Fibroblast of pulmonary artery (primary cell): ENCODE measurements at places on chromosomes 5 and 9.

GRCh38 chr5:142857405-142857804 lies 87.2 kb downstream of the ARHGAP26 start:
- no peak for DNase-seq

- DNase-seq = peak; percentile 77
These were observed 174.6 kb upstream of the IL12B start for GRCh38 chr5:159504857-159505304.

DNA sequence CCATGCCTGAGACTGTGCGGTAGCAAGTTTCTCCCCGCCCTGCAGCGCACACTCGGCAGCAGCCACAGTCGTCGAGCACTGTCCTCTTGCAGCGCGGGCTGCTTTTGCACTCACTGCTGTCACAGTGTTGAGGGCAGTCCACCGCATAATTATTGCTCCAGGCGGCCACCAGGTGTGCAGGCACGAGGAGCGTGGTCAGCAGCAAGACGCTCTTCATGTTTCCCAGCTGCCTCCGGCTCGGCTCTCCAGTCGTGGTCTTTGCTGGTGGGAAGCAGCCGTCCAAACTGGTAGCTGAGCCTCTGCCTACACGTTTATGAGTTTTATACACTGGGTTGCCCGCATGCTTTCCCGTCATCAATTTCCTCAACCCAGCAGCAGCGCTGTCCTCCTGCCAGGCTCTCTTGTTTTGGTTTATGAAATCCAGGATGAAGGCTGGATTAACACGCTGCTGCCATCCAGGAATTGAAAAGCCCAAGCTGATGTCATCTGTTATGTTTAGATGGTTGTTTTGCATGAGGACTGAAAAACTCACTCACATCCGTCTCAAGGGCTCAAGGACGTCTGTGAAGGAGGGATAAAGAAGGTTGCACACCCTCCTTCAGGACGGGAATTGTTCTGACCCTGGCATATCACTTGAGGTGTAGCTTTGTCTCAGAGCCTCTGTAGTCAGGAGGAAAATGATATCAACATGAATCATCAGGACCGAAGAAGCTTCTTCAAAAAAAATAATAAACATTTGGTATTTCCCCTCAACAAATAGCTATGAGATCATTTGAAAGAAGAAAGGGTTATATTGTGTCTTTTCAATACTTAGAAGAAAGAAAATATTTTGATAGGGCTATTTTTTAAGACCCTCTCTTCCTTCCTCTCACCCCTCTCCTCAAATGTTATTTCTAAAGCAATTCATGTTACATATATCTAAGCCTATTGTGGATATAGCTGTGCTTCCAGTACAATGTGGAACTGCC lies at the start of gene ESM1:
ESM1 (minus strand) TSS at position 293 of the 968 bp plus-strand sequence; CDS start at position 217, 76 bp downstream.
- DNase-seq = peak; percentile 77

DNA sequence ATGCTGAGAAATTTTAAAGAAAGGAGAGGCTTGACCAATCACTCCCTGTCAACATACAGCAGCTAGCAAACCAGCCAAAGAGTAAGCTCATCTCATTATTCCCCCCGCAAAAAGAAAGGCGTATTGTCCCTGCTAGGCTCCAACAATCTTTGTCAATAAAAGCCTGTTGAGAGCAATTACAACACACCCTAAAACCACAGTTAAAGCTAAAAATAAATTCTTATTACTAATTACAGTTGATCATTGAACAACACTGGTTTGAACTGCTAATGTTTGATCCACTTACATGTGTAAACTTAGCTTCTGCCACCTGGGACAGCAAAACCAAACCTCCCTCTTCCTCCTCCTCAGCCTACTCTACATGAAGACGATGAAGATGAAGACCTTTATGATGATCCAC lies 151.2 kb downstream of the TSSK1B start:
- DNase-seq = no peak

GRCh38 chr9:94250456-94250855 lies 8.6 kb upstream of the ZNF169 start:
- DNase-seq = no peak

DNA sequence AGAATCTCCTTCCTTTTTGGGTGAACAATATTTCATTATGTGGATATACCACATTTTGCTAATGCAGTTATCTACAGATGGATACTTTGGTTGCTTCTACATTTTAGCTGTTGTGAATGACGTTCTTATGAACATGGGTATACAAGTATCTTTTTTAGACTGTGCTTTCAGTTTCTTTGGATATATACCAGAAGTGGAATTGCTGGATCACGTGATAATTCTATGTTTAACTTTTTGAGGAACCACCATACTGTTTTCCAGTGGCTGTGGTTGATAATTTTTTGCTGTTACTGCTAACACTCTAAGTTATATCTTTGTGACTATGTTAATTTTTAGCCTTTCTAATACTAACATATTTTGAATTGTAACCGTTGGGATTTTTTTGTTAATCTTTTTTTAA lies 12.5 kb downstream of the WDR70 start:
- no peak for DNase-seq

DNA sequence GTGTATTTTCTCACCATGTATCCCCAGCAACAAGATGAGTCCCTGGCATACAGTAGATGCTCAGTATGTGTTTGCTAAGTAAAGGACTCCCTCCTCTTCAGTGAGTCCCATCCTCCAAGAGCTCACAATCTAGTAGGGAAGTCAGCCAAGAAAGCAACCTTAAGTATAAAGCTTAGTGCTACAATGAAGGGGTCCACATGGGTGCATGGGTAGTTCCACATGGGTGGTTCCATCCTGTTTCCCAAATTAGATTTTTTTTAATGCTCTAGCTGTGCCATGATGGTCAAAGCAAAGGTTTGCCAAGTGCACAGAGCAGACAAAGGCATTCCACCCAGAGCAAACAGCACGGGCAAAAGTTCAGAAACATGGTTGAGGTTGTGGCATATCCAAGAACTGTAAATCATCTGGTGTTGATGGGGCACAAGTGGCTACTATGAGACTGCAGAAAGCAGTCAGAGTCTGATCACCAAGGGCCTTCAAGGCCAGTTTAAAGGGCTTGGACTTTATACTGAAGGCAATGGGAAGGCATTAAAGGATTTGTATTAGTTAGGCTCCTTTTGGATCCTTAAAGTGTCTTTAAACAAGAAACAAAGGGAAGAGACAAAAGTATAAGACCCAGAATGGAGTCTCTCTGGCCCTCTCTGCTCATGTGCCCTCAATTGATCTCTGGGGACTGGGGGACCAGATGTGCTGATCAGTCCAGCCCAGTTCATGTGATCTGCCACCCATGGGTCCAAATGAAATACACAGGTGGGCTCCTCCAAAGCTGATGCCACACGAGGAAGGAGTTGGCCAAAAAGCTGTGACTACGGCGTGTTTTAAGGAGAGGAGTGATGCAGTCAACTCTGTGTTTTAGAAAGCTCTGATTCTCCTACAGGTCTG lies 9.0 kb upstream of the CPLX2 start:
- no peak for DNase-seq

DNA sequence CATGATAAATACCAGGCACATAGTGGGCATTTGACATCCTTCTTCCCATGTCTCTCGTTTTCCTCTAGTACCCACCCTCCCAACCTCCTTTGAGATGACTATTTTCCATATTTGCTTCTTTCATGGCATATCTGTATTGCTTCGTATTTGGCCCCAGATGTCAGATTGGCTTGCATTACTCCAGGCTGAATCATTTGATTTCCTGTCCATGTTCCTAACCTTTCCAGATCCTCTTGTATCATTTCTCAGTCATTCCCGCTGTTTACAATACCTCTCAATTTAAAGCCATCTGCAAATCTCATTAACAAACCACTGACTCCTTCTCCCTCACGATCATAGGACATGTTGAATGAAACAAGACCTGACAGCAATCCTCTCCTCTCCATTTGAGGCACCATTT lies 19.9 kb downstream of the MTX3 start:
- peak; percentile 59 for DNase-seq

- DNase-seq = no peak
These were observed 328 bp downstream of the NDST1 start for GRCh38 chr5:150508277-150508640.

DNA sequence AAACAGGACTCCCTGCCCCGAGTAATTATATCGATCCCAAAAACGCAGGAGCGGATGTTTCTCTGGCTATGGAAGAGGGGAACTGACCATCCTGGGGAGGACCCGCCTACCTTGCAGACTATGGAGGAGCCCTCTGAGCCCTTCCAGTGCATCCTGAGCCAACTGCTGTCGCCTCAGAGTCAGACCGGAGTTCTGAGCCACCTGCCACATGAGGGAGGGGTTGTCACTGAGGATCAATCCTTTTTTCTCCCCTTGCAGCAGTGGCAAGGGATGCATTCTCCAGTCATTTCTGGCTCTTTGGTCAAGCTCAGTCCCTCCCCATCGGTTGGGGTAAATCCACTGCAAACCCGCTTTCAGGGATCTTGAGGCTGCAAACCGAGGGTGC lies 709 bp downstream of the FANCG start:
- no peak for DNase-seq

GRCh38 chr5:77560677-77561263 lies 68.7 kb upstream of the WDR41 start:
- peak; percentile 70 for DNase-seq

DNA sequence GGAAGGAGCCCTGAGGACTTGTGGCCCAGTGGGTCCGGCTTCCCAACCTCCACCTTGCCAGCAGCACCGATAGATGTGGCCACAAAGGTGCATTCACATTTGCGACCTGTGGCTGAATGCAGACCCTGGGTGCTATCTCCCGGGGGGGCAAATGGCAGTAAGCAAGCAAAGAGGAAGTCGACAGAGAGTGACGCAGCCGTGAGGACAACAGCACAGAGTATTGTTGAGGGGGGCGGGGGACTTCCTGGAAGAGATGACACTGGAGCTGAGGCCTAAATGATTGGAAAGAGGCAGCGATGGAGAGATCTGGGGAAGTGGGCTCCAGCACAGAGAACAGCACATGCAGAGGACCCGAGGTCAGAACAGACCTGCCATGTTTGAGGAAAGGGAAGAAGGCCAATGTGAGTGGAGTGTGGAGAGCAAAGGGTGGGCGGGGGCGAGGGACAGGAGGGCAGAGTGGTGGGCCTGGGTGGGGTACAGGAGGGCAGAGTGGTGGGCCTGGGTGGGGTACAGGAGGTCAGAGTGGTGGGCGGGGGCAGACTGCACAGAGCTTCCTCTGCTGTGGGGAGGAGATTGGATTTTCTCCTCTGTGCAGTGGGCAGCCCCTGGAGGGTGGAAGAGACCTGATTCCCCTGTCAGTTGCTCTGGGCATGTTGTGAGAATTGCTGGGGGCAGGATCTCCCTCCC lies 42.6 kb downstream of the ADAMTS2 start:
- no peak for DNase-seq

GRCh38 chr9:100217536-100217935 lies 118.5 kb downstream of the INVS start:
- DNase-seq = no peak

DNA sequence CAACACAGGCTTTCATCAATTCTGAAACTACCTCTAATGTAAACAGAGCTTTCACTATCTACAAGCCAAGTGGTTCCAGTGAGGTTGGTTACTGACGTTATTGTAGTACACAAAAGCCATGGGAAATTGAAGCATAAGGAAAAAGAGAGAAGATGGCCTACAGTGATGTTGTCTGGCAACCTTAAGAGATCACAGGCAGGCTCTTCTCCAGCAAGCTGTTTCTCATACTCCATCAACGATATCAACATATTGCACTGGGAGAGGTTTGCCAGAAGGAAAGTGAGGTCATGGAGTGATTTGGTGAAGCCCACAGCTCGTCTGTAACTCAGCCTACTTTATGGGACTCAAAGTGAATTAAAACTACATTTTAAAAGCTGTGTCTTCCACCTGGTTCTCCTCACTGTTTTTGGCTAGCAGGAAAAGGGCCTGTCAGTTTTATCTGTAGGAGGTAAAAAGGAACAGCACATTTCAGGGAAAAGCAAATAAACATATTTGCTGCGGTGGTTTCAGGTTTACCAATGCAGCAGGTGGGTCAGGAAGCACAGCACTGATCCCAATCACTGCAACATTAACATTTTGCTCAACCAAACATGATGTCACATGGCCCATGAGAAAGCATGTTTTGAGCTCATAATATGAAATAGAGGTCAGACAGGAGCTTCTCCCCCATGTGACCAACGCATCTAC lies 72.9 kb downstream of the ARSB start:
- DNase-seq = peak; percentile 35

DNA sequence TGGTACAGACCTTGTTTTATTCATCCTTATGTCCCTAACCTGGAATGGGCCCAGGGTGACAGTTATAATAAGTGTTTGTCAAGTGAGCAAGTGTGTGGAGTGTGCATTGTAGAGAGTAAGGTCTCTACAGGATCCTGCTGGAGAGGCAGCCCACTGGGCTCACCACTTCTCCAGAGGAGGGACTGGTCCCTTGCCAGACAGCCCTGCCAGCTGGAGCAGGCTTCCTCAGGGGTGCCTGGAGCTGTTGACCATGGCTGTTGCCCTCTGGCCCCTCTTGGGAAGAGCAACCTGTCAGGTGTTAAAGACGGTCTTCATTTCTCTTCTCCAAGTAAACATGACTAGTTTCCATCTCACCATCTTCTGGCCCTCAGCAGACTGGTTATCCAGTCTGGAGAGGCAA lies 20.0 kb downstream of the IRF1 start:
- DNase-seq = no peak

DNA sequence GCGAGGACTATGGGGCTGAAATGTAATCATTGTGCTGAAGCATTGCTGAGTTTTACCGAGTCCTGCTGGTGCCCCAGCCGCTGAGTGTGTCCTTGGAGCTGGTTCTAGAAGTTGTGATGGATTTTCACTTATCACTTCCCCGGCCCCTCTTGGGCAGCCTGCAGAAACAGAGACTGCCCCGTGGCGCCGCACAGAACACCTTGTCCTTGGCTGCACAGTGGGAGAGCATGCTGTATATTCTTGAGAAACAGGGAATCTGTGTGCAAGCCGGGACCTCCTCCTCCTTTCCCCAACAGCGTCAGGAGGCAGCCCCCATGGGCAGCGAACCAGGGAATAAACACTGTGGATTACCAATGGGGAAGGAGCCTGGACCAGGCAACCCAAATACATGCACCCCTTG lies 90.6 kb upstream of the RUFY1 start:
- no peak for DNase-seq

DNA sequence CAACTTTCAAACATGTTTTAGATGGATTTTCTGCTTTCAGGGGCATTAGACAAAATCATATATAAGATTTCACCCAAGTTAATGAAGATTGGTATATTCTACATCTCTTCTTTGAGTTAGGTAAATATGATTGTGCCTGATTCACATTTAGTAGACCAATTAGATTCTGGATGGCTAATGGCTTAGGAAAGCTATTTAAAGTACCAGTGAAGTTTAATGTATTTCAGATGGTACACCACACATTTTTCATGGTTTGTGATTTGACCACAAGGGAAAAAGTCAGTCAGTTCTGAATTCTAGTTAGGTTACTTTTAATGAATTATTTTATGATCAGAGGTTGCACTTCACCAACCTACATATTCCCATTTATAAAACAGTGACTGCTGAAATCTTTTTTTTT lies 409.7 kb downstream of the ADGRV1 start:
- DNase-seq = no peak

DNA sequence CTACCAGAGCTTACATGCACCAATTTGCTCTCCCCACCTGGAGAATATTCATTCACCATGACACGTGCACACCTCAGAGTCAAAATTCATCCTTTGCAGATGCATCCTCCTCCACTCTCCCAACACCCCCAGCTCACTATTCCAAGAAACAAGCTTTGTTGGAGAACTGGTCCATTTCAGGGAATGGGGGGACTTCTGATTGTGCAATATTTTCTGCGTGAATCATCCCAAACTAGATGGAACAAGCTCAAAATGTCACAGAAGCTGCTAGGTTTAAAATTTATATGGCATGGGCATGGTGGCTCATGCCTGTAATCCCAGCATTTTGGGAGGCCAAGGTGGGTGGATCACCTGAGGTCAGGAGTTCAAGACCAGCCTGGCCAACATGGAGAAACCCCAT lies 3.6 kb downstream of the GLDC start:
- no peak for DNase-seq

GRCh38 chr5:53481887-53482716 lies 1.7 kb downstream of the FST start:
- DNase-seq = peak; percentile 85
